ENCODE measurements at places on chromosomes 1 and 21. TPM values are rescaled to one million over a fixed set of nuclear protein-coding genes. Genes with fewer than 3 reads are reported as not detected.

DNA sequence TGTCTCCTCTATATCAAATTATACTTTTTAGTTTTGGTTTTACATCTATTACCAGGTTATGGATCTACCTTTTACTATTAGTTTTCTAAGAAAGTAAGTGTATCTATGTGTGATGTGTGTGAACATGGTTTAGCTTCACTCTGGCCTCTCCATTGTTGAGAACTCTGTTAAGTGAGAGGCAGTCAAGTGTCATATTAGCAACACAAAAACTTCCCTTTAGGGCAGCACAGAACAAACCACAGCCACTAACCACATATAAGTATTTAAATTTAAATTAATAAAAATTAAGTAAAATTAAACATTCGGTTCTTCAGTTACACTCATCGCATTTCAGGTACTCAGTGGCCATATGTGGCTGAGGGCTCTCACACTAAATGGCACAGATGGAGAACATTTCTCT, 96.6 kb downstream of the DPYD start:
- DNase-seq: no peak

The HAO2 gene
- total RNA-seq: not detected

DNA sequence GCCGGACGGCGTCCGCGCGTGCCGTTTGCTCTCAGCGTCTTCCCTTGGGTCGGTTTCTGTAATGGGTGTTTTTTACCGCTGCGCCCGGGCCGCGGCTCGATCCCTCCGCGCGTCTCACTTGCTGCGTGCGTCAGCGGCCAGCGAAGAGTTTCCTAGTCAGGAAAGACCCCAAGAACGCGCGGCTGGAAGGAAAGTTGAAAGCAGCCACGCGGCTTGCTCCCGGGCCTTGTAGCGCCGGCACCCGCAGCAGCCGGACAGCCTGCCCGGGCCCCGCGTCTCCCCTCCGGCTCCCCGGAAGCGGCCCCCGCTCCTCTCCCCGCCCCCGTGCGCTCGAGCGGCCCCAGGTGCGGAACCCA, 159.8 kb downstream of the RUNX1 start:
- peak; percentile 60 for DNase-seq

DNA sequence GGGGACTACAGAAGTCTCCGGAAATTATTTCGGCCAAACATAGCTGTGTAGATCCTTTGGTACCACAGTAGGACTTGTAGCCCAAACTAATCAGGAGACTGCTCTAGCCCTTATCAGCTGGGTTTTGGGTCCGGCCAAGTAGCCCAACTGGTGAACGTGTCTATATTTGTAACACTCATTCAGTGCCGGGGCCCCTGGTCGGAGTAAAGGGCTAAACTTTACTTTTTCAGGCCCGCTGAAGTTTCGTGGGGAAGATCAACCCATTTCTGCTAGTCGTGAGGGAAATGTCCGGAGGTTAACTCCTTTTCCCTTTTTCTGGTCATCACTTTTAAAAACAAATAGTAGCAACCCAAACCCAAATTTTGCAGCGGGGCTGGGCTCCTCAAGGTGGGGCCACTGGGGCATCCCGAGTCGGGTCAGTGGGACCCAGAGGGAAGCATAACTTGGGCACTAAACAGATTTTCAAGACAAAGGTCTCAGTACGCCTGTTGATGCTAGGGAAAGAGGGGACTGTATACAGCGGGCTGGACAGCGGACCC, 1.7 kb downstream of the LHX9 start:
- DNase-seq: no peak

The KIF26B gene
- 0.10 TPM for total RNA-seq

The OLIG2 gene
- total RNA-seq: not detected

DNA sequence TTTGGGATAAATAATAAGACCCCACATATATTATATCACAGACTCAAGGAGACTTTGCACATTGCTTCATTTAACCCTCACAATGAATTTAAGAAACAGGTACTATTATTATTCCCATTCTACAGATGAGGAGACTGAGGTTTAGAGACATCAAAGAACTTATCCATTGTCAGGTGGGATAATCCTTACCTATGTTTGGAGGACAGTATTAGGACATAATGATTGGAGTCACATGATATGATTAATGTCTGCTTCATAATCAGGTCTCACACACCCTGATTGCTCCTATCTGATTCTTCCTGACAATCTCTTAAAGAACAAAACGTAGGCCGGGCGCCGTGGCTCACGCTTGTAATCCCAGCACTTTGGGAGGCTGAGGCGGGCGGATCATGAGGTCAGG, 16.9 kb downstream of the IRF2BP2 start:
- DNase-seq: no peak

GRCh38 chr1:230334447-230334837, 91.7 kb downstream of the PGBD5 start:
- DNase-seq: no peak

DNA sequence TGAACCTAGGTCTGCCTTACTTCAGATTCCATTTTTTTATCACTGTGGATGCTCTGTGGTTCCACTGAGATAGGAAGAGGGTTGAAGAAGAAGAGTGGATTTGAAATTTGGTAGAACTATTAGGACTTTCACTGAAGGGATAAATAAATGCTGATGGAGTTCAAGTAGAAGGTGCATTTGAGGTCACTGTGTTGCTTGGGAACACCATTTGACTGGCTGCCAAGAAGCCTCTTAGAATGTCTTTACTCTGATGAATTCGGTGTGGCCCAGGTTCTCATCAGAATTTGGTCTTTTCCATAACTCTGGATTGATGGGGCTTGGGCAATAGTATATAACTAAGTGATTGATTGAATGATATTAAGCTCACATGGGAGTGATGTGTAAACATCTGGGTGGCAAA, 11.9 kb downstream of the XPR1 start:
- no peak for DNase-seq

DNA sequence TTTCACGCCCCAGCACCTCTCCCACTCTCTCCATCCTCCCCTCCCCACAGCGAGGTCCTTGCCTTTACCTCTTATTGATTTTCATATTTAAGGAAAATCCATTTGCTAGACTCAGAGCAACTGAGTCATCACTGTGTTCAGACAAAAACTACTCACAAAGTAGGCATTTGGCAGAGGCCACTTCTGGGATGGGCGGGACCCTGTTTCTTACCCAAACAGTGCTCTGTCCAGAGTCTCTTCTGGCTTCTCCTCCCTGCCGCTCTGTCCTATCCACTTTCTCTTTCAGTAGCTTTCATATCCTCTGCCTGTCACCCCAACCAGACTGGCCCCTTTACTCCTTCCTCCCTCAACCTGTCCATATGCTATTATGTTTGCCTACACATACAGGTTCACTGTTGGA, 2.4 kb upstream of the NAV1 start:
- no peak for DNase-seq

The C4BPB gene
- 0.27 TPM for total RNA-seq

The SFN gene
- 0.19 TPM for total RNA-seq

The TTC22 gene
- 2.8 TPM for total RNA-seq

DNA sequence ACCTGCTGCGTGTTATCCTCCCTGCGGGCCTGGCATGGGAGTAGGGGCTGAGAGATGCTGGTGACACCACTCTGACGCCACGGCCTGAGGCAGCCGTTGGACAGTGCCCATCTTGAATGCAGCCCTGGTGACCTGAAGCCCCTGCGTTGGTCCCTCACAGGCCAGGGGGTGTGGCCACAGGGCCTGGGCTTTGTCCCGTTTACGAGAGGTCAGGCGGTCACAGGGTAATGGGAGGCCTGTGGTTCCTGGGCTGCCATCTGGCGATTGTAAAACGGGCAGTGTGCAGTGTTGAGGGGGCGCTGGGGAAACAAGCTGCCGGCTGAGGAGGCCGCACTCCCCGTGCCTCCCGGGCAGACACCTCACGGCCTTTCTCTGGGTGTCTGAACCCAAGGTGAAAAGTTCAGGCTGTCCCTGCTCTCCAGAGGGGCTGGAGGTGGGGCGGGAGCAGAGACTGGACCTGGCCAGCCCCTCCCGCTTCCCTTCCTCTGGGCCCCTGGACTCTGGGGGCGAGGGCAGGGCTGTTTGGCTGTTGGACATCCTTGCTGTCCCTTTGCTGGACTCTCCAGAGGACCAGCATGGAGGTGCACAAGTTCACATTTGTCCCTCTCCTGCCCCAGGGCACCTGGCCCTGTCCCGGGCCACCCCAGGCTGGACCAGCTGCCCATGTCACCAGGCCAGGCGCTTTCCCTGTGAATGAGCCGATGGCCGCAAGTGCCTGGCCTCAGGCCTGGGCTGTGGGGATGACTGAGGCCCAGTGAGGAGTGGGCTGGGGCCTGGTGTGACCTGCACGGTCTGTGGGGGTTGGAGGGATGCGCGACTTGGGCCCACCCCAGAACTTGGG, 42.4 kb downstream of the SKI start:
- DNase-seq: no peak

DNA sequence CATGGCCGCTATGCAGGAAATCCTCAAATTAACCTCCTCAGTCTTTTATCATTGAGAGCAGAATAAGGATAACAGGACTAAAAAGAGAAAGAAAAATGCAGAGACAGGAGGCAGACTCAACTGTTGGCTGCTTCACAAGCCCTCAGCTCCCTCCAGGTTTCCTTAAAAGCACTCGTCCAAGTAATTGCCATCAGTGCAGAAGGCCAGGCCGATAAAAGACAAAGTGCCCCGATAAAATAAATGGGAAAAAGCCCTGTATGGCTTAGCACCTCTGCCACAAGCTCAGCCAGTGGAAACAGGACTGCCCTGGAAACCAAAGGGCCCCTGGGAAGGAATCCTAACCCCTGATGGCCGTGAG, 8.1 kb downstream of the S100A6 start:
- no peak for DNase-seq

DNA sequence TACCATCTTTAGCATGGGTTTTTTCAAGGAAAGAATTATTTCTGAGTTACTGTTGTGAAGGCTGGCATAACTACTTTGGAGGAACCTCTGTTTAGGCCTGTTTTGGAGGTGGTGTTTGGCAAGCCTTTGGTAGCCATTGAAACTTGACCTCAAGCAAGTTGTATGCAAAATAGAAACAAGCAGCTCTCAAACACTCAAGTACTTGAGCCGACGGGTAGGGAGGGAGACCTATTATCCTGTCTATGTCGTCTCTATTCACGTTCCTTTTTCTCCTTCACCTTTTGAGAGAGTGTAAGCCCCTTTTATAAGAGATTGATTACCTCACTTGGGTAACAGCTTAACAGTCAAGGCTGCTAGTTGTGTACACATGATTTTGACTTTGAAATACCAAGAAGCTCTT, 878.3 kb upstream of the CXADR start:
- DNase-seq: no peak

DNA sequence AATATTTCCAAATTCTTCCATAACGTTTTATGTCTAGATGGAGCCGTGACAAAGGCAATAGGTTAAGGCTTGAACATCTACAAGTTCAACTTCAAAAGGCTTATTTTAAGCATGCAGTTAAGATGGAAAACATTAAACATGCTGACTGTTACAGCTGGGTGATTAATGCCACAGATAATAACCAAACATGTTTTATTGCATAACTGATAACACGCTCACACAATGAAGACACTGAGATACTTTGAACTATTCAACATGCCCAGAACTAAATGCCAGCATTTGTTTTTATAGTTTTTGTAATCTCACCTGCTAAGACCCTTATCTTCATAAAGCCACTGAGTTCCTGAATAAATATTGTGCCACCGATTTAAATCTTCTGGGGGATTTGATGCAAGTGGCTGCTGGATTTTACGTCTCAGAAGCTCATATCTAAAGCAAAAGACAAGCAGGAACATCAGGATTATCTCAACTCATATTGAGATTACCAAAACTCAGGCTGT, 310.4 kb downstream of the KCTD3 start:
- no peak for DNase-seq

DNA sequence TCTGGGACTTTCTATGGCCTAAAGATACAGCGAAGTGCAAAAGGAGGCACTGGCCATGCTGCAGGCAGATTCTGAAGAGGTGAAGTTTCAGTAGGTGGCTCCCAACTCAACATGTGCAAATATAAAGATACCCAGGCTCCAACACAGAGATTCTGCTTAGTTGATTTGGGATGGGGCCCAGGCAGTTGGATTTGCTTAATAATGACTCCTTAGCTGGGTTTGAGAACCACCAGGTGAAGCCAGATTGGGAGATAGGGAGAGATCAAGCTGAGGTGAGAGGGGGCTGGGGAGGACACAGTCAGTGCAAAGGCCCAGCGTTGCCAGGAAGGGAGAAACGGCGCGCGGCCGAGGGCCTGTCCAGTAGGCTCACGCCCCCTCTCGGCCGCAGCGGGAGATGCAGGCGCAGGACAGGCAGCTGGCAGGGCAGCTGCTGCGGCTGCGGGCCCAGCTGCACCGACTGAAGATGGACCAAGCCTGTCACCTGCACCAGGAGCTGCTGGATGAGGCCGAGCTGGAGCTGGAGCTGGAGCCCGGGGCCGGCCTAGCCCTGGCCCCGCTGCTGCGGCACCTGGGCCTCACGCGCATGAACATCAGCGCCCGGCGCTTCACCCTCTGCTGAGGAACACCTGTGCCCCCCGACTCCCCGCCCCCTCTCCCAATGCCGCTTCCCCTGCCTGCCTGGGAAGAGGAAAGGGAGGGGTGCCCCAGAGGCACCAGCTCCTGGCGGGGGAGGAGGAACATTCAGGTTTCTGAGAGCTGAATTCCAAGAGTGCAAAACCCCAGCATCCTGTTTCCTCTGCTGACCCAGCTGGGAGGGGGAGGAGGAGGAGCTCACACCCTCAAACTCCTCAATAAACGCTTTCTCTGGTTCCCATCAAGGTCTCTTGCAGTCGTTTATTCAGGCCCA, 1.2 kb downstream of the FAM167B start:
- DNase-seq: peak; percentile 71

DNA sequence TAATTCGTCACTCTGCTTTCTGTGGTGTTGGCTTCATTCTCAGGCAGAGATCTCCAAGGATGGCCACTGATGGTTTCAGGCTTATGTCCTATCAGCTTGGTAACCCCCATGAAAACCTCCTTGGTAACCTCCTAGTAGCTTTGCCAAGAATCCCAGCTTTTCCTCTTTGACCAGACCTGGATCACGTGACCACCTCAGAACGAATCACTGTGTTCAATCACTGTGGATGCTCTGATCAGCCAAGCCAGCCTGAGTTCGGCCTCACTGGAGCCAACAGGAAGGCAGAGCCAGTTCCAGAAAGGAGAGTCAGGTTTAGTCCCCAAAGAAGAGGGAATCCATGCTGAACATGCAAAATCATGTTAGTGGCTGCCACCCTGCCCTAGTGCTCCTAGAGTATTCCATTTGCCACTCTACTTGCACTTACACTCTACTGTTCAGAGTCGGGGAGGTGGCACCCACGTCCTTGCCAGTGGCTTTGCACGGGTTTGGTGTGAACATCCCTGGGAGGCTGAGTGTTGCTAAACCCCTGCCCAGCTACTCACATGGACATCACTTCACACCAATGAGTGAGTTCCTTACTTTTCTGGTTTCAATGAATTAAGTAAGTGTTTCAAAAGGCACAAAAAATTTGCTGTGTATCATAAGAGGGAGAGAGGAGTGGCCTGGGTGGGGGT, 33.5 kb upstream of the SSBP3 start:
- no peak for DNase-seq

The TNN gene
- total RNA-seq: not detected

The TAS1R1 gene
- not detected for total RNA-seq

- no peak for DNase-seq
Measured at GRCh38 chr1:243409284-243409683, 153.4 kb downstream of the SDCCAG8 start.

DNA sequence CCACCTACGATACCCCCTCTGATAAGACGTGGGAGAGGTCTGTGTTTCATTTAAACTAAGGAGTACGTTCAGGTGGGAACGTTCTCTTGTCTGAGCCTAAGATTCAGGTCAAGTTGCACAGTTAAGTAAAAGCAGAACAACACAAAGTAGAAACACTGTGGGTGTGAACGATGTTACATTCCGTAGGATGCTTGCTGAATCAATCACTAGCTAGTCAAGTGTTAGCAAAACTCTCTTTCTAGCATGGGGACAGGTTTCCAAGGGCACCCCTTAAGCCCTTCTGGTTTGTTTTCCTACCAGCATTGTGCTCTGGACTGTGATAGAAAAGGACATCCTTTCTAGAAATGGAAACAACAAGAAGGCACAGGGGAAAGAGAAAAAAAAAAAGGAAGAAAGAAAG, 13.3 kb downstream of the C1orf162 start:
- DNase-seq: no peak
